ENCODE measurements at places on chromosomes 2 and 18. TPM values are rescaled to one million over a fixed set of nuclear protein-coding genes. Genes with fewer than 3 reads are reported as not detected.

Gene AKAIN1
- total RNA-seq: not detected

GRCh38 chr18:76459687-76460350 is 35.2 kb downstream of the ZNF516 start:
- no peak for DNase-seq

Gene NOL4
- not detected for total RNA-seq

Gene APOB
- total RNA-seq: 12.5 TPM

DNA sequence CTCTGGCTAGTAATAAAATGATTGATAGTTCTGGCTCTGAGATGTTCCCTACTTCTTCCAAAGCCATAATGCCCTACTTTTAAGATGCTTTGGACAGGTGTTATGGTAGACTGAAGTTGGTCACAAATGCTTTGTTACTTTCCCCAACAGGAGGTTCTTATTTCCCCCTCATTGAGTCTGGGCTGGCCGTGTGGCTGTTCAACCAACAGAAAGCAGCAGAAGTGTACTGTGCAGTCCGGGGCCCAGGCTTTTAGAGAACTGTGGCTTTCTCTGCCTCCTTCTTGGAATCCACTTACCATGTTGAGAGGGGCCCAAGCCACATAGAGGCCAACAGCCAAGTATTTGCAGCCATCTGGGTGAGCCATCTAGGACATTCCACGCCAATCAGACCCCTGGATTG is 94.2 kb downstream of the KCTD1 start:
- no peak for DNase-seq

Gene TEKT4
- 0.16 TPM for total RNA-seq
